ENCODE measurements at places on chromosomes 1 and 21.

- H3K4me1 ChIP-seq = no peaks in the 10 kb centered on the region
- peaks cover 8% of the 10 kb centered on the region for H3K36me3 ChIP-seq
- peak overlapping the region; percentile 82 for H3K27ac ChIP-seq
Observed at GRCh38 chr1:1199141-1199960, 7.0 kb downstream of the TNFRSF18 start.

DNA sequence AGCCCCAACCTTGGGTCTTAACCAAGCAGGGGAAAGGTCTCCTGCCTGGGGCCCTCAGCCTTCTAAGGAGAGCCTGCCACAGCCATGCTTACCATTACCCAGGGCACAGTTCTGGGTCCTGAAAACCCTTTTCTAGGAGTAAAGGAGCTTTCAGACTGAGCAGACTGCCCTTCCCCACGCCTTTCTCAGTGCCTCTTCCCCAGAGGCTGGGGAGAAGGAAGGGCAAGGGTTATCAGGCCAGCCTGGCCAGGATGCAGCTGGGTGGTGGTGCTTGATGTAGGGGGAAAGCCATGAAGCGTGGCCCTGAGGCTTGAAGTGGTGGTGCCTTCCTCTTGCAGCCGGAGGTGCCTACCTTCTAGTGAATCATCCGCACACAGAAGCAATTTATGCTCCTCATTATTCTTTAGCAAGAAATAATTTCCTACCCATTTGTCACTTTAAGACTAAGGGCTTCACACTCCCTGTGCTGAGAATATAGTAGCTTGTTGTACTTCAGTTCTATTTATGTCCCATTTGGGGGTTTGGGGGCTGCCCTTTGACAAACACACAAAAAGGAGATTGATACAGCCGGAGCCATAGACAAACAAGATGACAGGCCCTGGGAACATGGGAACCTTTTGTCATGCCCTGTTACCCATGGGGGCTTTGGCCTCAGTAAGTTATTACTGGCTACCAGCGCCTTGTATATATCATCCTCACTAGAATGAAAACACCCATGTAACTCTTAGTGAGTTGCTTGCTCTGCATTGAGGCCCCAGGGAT is 40.7 kb downstream of the MAN1C1 start:
- peaks cover 8% of the 10 kb centered on the region for H3K27me3 ChIP-seq
- H3K4me1 ChIP-seq = peaks cover 16% of the 10 kb centered on the region
- H3K4me3 ChIP-seq = no peak overlapping the region
- H3K36me3 ChIP-seq = no peaks in the 10 kb centered on the region
- H3K27ac ChIP-seq = peak overlapping the region; percentile 83
- no peak for DNase-seq

DNA sequence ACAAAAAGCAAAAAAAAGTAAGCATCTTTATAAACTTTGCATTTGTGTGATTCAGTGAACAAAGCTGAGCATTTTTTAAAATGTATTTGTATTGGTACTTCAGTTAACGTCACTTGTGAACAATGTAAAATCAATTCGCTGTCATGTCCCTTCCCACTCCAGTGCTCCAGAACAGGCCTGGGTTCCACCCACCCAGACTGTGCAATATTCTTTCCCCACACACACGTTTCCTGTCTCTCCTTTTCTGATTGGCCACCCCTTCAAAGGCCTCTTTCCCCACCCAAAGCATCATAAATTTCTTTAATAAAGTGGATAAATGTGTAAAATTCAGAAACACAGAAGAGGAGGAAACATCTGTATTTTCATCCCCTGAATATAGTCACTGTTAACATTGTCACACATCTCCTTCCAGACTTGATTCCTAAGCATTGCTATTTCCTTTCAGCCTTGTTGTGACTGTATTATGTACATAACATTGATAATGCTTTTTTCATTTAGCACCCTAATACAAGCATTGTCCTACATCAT is 12.0 kb downstream of the CLEC20A start:
- no peaks in the 10 kb centered on the region for H3K36me3 ChIP-seq
- peak overlapping the region; percentile 81 for H3K4me3 ChIP-seq
- peaks cover 46% of the 10 kb centered on the region for H3K4me1 ChIP-seq
- peak overlapping the region; percentile 1 for H3K27ac ChIP-seq
- no peaks in the 10 kb centered on the region for H3K27me3 ChIP-seq

GRCh38 chr1:101738475-101738874 is 258.3 kb downstream of the OLFM3 start:
- no peak for DNase-seq

DNA sequence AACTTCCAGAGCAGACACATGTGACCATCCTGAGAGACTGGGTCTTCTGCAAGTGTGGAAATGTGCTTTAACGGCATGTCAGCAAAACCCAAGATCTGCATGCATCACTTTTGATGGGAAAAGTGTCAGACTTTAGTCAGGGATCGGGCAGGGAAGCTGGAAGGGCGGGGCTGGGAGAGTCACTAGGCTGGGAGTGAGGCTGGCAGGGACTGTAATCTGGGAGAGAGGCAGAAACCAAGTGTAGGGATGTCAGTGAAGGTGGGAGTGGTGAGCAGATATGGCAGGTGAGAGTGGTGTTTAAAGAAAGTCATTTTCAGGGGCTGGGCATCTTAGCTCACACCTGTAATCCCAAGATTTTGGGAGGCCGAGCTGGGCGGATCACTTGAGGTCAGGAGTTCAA is 11.3 kb downstream of the CDA start:
- H3K4me3 ChIP-seq = no peak overlapping the region
- no peaks in the 10 kb centered on the region for H3K4me1 ChIP-seq
- H3K36me3 ChIP-seq = no peaks in the 10 kb centered on the region
- peaks cover 9% of the 10 kb centered on the region for H3K27me3 ChIP-seq

DNA sequence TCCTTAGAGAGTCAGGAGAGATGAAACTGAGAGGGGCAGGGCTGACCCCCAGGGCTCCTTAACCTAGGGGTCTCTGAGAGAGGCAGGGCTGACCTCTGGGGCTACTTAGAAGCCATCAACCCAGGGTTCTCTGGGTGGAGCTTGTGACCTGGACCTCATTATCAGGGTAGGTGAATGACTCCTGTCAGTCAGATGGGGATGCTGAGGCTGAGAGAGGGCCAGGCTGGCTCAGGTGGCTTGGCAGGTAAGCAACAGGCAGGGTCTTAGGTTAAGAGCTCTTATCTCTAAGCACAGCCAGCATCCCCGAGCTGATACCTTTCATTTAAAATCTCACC is 160.9 kb downstream of the PTPRU start:
- no peaks in the 10 kb centered on the region for H3K4me1 ChIP-seq
- no peak overlapping the region for H3K4me3 ChIP-seq
- DNase-seq = no peak
- H3K36me3 ChIP-seq = no peaks in the 10 kb centered on the region

- no peak for DNase-seq
- H3K36me3 ChIP-seq = peaks cover 9% of the 10 kb centered on the region
- no peaks in the 10 kb centered on the region for H3K27me3 ChIP-seq
- H3K27ac ChIP-seq = no peak overlapping the region
- no peak overlapping the region for H3K4me3 ChIP-seq
Observed at GRCh38 chr1:59438058-59438560, 141.2 kb downstream of the FGGY start.

DNA sequence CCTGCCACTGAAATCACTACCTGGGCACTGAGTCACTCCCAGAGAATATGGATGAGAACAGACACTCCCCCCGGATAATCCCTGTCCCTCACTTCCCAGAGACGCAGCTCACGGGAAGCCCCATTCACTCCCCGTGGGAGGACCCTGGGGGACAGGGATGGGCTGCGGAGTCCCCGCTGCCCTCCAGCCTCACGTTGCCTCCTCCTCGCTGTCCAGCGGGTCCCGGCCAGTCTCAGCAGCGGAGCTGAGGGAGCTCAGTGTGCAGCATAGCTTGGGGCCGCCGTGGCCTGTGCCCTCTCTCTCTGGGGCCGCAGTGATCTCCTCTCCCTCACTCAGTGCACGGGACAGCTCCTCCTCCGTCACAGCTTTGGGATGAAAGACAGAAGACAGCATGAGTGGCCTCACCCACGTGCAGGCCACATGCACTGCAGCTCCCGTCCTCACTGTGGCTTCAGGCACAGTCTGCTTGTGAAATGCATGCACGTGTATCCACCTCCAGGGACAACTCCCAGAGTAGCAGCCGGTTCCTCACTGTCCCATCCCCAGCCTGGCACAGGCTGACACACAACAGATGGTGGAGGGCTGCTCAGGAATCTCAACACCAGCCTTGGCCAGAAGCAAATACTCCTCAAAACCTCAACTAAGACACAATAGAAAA is 7.4 kb downstream of the CFAP410 start:
- H3K36me3 ChIP-seq = no peaks in the 10 kb centered on the region
- DNase-seq = no peak
- H3K4me3 ChIP-seq = no peak overlapping the region
- no peaks in the 10 kb centered on the region for H3K27me3 ChIP-seq
- H3K4me1 ChIP-seq = peaks cover 2% of the 10 kb centered on the region

DNA sequence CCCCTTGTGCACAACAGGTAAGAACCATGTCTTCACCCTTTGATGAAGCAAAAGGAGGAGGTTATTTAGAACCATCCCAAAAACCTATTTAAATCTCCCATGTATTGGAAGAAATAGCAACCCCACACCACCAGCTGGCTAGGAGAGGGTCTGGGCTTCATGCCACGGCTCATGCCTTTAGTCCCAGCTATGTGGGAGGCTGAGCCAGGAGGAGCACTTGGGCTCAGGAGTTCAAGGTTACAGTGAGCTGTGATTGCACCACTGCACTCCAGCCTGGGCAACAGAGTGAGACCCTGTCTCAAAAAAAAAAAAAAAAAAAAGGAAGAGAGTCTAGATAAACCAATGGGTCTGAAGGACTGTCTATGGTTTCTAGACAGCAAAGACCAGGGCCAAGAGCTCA is 197.9 kb upstream of the COA6 start:
- H3K4me1 ChIP-seq = no peaks in the 10 kb centered on the region
- no peak for DNase-seq
- H3K27ac ChIP-seq = no peak overlapping the region
- no peaks in the 10 kb centered on the region for H3K36me3 ChIP-seq

GRCh38 chr1:67261680-67262079 is 46.0 kb upstream of the IL12RB2 start:
- no peak overlapping the region for H3K27ac ChIP-seq
- H3K4me1 ChIP-seq = peaks cover 8% of the 10 kb centered on the region
- H3K36me3 ChIP-seq = no peaks in the 10 kb centered on the region
- DNase-seq = no peak

GRCh38 chr1:86696522-86696921 is 7.9 kb upstream of the SH3GLB1 start:
- DNase-seq = no peak
- no peaks in the 10 kb centered on the region for H3K36me3 ChIP-seq
- no peak overlapping the region for H3K27ac ChIP-seq
- H3K27me3 ChIP-seq = no peaks in the 10 kb centered on the region
- H3K4me1 ChIP-seq = no peaks in the 10 kb centered on the region

DNA sequence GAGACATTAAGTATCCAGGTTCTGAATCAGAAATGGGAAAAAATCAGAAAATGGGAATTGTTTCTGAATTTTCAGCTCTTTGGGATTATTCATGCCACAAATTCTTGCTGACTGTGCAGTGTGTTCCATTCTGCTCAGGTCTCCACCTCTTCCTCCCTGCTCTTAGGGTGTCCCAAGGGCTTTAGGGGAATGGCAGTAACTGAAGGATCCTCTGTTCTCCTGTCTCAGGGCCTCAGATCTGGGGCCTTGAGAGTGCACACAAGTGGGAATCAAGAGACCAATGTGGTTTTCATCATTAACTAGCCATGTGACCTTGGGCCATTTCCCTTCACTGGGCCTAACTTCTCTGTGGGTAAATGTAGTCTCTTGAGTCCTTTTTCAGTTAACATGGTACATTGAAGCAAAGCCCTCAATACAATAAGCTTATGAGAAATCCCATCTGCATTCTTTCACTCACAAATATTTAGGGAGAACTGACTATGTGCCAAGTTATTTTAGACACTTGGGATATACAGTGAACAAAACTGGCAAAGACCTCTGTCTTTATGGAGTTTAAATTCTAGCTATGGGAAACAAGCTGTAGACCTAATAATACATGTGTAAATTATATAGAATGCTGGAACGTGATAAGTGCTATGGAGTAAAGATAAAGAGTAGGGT is 75.7 kb upstream of the SPATA6 start:
- no peak for DNase-seq
- H3K27me3 ChIP-seq = peaks cover 36% of the 10 kb centered on the region
- H3K27ac ChIP-seq = no peak overlapping the region

GRCh38 chr1:155070721-155071569 is 7.4 kb downstream of the EFNA4 start:
- no peaks in the 10 kb centered on the region for H3K27me3 ChIP-seq
- H3K4me3 ChIP-seq = peak overlapping the region; percentile 67
- no peak overlapping the region for H3K27ac ChIP-seq
- H3K36me3 ChIP-seq = peaks cover 11% of the 10 kb centered on the region
- H3K4me1 ChIP-seq = peaks cover 47% of the 10 kb centered on the region
- DNase-seq = peak; percentile 82

- H3K4me1 ChIP-seq = peaks cover 9% of the 10 kb centered on the region
- no peak for DNase-seq
- no peak overlapping the region for H3K4me3 ChIP-seq
- no peak overlapping the region for H3K27ac ChIP-seq
- H3K27me3 ChIP-seq = peaks cover 5% of the 10 kb centered on the region
Observed at GRCh38 chr21:28344985-28345384, 647.7 kb downstream of the LTN1 start.

DNA sequence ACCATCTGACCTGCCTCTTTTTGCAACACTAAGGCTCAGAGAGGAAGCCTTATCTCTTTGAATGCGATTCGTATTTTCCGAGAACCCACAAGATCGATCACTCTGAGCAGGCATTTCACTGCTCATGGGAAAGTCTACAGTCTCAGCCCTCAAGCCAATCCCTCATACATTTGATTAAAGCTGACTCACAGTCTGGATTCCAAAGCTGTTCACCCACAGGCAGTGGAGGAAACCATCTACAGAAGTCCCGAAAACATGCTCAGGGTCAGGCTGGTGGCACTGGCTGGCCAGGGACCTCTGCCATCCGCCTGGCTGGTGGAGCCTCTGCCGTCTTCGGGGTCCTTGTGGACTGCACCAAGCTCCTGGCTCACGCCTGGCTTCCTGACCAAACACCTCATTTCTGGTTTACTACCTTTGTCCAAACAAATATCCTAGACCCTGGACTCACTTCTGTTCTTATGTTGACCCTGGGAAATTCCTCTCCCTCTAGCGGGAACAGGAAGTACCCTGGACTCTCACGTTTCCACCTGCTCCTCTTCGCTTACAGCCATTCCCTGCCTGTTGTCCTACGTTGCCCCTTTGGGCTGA is 650.0 kb downstream of the SMYD3 start:
- H3K27ac ChIP-seq = no peak overlapping the region
- no peak for DNase-seq
- H3K4me3 ChIP-seq = peak overlapping the region; percentile 24
- H3K27me3 ChIP-seq = no peaks in the 10 kb centered on the region

DNA sequence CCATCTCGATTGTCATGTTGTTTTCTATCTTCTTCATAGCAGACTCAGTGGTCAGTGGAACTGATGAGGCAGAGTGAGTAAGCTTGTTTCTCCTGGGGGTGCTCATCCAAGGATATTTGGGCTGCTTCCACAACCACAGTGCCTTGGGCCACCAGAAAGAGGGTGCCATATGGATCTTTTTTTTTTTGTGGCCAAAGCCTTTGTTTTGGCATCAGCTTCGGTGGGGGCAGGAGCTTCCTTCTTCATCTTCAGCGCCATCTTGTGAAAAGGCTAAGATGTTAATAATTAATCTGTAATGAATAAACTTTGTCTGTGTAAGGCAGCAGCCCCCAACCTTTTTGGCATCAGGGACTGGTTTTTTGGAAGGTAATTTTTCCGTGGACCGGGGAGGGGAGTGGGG is 6.6 kb upstream of the PLPP3 start:
- H3K36me3 ChIP-seq = no peaks in the 10 kb centered on the region
- no peak for DNase-seq
- no peaks in the 10 kb centered on the region for H3K4me1 ChIP-seq
